Left cardiac atrium (tissue), 4 donors: ENCODE measurements at places on chromosomes 7 and 10.

GRCh38 chr10:120823266-120823665 lies 27.9 kb upstream of the WDR11 start:
- DNase-seq = no peak

GRCh38 chr10:31129271-31129670 lies 97.6 kb upstream of the ZNF438 start:
- DNase-seq = peak; percentile 46

GRCh38 chr7:97982647-97983046 lies 7.3 kb downstream of the OCM2 start:
- DNase-seq = no peak

DNA sequence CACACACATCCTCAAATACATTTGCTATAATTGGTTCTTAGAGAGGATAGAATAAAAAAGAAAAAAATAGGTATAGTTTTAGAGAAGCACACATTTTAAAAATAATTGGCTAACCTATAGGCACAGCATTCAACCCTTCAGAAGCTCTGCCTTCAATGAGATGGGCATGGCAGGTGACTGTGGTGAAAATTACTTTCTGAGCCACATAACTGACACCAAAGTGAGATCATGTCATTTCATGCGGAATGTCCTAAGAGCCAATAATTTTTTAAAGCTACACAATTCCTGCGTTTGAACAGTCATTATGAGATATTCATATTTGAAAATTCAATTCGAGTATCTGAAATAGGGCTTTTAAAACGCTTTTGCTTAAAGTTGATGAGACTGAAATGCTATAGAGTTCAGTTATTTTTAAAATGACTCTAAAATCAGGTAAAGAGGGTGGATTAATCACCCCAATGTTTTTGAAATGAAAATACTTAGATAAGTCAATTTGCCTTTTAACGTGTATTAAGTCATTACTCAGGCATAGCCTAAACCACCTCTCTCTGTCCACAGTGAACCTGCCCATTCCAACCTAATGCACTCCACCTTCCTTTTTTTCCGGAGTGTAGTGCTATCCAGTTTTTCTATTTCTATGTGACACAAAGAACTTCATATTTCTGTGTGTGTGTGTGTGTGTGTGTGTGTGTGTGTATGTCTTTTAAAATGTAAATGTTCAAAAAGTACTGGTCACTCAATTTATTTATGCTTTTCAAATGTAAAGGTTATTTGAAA lies 6.1 kb downstream of the RELN start:
- DNase-seq = no peak

DNA sequence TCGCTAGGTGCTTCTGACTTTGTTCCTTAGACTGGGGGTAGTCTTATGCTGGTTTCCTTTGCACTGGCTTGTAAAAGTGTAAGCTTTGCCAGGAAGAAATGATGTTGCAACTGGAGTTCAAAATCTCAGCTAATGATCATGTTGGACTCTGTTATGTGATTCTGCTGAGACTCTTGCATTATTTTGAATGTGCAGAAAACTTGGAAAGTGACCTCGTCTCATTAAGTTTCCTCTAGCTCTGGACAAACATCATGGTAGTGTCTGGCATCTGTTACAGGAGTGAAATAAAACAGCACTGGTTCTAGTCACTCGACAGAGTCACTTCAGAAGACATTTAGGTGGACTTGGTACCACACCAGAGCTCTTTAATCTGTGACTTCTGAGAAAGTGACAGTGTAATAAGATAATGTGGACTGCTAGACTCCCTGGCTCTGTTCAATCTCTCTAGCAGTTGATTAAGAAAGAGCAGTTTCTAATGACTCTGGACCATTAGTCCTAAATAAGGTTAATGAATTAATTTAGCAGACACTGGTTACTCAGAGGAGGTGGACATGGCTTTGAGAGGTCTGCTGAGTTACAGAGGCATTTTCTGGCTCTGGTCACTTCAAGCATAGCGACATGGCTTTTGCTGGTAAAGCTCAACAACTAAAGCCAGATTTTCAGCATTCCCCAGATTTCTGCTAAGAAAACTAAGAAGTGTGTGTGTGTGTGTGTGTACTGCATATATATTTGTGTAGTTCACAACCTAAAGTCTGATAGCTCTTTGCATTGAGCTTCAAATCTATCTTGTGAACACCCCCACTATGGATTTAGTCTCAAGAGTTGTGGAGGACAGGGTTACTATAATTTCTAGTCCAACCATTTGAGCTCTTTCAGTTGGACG lies 2.0 kb downstream of the NRP1 start:
- no peak for DNase-seq

- no peak for DNase-seq
Observed at GRCh38 chr10:1658658-1659057, 78.7 kb downstream of the ADARB2 start.

DNA sequence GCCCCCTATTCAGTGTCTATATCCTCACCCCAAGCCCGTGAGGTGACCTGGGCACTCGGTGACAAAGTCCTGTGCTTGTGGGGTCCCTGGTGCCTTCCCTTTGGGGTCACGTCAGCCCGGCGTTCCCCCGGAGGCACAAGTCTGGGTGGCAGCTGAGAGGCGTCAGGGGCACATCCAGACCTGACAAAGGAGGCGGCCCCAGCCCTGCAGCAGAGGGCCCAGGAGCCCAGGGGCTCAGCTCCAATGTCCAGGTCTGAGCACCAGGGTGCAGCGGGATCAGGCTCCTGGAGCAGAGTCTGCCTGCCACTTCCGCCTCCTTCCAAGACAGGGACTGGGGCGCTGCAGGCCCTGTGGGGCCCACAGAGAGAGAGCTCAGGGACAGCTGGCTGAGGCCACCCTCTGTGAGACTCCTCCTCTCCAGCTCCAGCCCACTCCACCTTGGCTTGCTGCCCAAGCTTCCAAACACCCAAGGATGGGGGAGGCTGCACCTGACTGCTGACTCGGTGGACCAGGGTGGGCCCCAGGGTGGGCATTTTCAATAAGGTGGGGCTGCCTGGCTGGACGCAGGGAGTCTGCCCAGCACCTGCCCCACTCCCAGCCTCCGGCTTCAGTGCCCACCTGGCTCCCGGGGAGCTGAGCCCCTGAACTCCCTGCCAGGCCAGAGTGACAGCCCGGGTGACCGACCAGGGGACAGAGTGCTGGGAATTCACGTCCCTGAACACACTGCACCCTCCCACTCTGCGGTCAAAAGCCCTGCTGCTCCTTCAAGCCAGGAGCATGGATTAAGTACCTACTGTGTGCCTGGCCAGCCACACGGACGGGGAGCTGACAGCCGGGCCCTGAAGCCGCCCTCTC lies 1.0 kb upstream of the KNDC1 start:
- DNase-seq = no peak

- no peak for DNase-seq
Observed at GRCh38 chr7:13524076-13524475, 465.4 kb downstream of the ETV1 start.

DNA sequence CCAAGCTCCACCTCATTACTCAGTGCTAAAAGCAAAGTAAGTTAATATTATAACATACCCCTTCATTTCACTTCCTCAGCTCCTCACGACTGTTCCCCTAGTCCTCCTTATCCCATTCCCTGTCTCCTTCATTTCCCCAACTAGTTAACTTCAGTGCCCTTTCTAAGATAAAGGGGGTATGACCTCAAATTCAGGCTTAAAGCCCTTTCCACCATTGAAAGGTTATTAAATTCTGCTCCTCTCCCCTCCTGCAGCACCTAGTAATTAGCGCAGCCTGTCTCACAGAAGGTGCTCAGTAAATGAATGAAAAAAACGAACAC lies 1.0 kb downstream of the CRPPA start:
- DNase-seq = no peak

DNA sequence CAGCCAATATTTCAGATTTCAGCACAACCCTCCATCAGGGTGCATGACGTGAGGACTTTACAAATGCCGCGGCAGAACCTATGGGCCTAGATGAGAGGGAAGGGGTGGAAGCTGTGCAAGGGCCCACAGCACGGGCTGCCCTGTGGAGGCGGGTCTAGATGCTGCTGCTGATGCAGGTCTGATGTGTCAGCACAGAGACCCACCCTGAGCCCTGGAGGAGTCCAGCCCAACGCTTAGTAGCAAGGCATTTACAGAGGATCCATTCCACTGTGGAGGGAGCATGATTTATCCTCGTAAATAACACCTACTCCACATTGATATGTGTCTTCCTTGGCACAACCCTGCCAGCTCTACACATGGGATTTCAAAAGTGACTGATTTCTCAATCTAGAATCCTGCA lies 48.5 kb downstream of the MYL10 start:
- no peak for DNase-seq

- DNase-seq = no peak
Observed at GRCh38 chr7:132171130-132171576, 405.1 kb downstream of the PLXNA4 start.

DNA sequence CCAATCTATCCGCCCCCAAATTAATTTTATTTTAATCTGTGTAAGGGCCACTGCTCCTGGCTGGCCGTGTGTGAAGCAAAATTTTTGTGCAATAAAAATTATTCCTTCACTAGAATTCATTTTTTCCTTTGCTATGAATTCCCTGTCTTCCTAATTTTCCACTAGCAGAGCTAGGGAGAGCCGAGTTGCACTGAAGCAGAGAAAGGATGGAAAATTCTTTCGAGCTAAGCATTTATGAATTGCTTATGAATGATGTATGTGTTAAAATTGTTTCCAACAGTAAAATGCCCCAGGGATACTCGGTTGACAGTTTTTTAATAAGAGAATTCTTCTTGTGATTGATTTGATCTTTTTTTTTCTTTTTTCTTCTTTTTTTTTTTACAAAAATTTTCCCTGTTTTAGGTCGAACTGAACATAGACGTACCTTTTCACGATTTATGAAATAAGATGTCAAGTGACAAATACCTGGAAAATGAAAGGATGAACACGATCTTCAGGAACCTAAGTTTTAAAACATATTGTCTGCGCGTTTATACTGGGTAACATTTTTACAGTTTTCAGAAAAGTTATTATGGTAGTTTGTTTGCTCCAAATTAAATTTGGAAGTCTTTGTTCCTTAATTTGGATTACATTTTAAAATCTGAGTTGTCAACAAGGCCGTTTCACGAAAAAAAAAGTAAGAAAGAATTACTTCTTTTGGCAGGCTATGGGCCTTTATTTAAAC lies 288.8 kb upstream of the NFE2L3 start:
- no peak for DNase-seq

DNA sequence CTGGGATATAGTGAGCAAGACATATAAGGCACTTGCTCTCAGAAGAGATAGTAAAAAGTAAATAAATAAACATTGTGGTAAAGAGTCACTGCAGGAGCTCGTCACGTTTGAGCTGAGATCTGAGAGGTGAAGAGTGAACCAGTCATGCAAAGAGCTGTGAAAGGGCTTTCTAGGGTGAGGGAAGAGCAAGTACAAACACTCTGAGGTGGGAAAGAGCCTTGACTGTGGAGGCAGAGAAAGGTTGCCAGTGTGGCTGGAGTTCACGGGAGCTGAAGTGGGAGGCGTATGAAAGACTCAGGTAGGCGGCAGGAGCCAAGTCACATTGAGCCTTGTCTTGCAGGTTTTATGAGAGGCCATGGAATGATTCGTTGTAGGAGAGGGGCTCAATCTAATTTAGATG lies 141.0 kb downstream of the C1GALT1 start:
- no peak for DNase-seq

- no peak for DNase-seq
Observed at GRCh38 chr7:105988276-105988675, 25.2 kb downstream of the CDHR3 start.

DNA sequence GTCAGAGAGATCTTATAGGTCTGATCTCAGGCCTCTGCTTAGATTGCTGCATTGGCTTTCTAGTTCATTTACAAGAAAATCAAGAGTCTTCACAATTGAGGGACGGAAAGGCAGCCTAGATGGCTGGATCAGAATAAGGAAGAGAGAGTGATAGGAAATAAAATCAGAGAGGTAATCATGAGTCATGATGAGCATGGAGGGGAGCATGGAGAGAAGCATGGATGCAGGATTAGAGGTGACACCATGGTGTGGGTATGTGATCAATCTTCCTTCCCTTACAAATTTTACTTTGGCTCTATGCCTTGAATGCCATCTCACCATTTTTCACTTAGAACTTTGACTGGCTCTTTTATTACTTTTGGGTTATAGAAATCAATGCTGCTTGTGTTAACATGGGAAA lies 1.4 kb downstream of the BCCIP start:
- no peak for DNase-seq

- DNase-seq = no peak
Observed at GRCh38 chr10:108566316-108567107, 1356.8 kb downstream of the XPNPEP1 start.

DNA sequence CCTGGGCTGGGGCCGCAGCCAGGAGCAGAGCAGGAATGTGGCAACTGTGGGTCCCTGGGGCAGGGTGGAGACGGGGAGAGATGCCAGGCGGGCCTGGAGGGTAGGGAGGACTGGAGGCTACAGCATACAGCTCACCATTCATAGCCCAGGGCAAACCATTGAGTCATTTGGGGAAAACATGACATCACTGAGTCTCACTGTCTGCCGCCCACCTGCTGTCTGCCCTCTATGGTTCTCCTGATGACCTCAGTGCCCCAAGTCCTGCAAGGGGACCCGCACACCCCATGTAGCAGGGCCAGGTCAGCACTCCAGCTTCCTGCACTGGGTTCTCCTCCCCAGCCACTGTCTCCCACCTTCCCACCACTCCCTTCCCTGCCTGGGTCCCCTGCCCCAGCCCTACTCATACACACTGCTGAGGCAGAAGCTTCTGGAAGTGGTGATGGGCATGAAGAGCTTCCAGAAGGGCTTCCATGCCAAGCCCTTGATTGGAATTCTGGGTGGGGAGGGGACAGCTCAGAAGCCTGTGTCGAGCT lies 10.4 kb downstream of the CHST3 start:
- DNase-seq = peak; percentile 63

DNA sequence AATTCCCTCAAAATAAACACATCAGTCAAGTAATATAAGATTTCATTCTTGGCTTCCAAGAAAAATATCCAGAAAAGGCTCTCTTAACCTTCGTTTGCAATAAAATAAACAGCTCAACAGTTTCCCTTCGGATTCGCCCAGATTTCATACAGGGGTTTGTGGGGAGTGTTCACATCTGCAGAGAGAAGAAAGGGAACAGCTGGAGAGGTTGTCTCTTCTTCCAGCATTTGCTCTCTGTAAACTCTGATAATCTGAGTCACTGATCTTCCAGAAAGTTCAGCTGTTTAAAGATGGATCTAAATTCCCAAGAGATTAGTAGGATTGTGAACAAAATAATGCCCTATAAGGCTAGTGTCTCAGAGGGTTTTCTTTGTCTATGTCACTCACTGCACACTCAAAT lies 277.9 kb downstream of the HPSE2 start:
- DNase-seq = no peak

DNA sequence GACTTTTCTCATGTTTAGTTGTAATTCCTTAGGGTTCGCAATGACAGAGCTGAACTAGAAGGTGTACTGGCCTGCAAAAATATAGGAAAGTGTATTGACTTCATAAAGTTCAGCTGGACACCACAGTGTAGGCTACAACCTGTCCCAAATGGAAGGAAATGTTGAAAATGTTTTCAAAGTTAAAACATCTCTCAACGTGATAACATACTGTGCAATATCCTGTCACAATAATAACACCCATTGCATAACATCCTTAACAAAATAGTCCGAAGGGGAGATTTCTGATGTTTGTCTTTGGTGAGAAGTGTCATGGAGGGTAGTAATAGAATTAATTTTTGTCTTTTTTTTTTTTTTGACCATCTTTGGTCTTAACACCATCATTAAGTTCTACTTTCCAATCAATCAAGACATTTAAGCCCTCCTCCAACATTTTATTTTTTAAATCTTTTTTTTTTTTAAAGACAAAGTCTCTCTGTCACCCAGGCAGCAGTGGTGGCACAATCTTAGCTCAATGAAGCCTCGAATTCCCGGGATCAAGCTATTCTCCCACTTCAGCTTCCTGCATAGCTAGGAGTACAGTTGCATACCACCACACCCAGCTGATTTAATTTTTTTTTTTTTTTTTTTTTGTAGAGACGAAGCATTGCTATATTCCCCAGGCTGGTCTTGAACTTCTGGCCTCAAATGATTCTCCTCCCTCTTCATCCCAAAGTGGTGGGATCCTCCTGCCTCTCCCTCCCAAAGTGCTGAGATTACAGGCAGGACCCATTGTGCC lies 45.7 kb downstream of the DYNC1I1 start:
- DNase-seq = no peak
